ENCODE measurements at places on chromosomes 4 and X. TPM values are rescaled to one million over a fixed set of nuclear protein-coding genes. Genes with fewer than 3 reads are reported as not detected.
A peak's percentile ranks its signal among the peaks of the same experiment; 100 is the strongest.

Gene FGF2
- total RNA-seq = 13.0 TPM

Gene SGMS2
- total RNA-seq = 4.3 TPM

Gene TKTL1
- total RNA-seq = not detected

DNA sequence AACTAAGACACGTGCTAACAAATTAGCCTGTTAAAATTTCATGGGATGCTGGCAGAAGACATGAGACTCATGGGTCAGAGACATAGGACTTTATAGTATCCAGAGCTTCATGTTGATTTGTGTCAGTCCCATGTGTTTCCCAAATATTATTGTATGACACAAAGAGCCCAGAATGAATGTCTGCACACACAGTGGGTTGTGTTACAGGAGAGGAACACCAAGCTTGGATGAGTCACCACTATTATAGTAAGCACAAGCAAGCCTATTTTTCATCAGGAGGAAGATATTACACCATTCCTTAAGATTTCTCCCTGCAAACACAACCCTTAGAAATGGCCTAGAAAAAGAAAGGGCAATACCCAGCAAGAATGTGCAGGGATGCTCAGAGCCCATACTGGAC is 15.4 kb downstream of the BBS12 start:
- H3K27me3 ChIP-seq = no peaks in the 10 kb centered on the region
- no peak for DNase-seq
- no peak overlapping the region for H3K27ac ChIP-seq
- no peaks in the 10 kb centered on the region for H3K4me1 ChIP-seq
- no peaks in the 10 kb centered on the region for H3K36me3 ChIP-seq

- no peaks in the 10 kb centered on the region for H3K4me1 ChIP-seq
- no peaks in the 10 kb centered on the region for H3K27me3 ChIP-seq
- peak; percentile 36 for DNase-seq
- H3K4me3 ChIP-seq = no peak overlapping the region
- H3K36me3 ChIP-seq = no peaks in the 10 kb centered on the region
These were observed 105.8 kb upstream of the EGFL6 start for GRCh38 chrX:13463608-13464007.

GRCh38 chr4:23853986-23854660 is 35.7 kb downstream of the PPARGC1A start:
- no peak overlapping the region for H3K4me3 ChIP-seq
- H3K36me3 ChIP-seq = no peaks in the 10 kb centered on the region
- H3K27ac ChIP-seq = no peak overlapping the region
- DNase-seq = no peak
- H3K4me1 ChIP-seq = no peaks in the 10 kb centered on the region
- no peaks in the 10 kb centered on the region for H3K27me3 ChIP-seq
